ENCODE measurements at places on chromosomes 16 and 17.
A peak's percentile ranks its signal among the peaks of the same experiment; 100 is the strongest.

DNA sequence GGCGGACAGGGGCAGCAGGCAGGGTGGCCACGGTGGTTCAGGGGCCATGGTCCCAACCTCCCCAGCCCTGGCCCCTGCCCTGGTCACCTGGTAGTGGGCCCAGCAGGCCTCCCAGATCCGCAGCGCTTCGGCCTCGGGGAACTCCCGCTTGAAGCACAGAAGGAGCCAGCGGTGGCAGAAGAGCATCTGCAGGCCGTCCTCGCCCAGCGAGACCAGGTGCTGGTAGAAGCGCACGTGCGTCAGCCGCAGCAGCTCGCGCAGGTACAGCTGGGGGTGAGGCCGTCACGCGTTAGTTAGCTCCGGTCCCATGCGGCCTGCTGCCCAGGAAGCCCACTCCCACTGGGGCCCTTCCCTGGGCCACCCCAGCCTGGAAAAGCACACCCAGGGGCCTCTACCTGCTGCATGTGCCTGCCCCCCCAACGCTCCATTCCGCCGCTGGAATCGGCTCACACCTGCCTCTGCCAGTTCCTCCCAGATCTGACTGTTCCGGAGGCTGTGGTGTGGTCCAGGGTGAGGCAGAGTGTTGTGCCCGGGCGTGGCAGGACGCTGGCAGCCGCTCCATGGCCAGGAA is 90.8 kb downstream of the TBC1D16 start:
- no peak for DNase-seq

- no peak for DNase-seq
These were observed 34.4 kb downstream of the DNAH3 start for GRCh38 chr16:21116148-21116693.

- no peak for DNase-seq
These were observed 8.7 kb downstream of the TMEM204 start for GRCh38 chr16:1542166-1542500.

- DNase-seq, result no peak
These were observed 225.6 kb downstream of the MSI2 start for GRCh38 chr17:57481910-57482391.

GRCh38 chr16:81645266-81645694 is 133.8 kb upstream of the PLCG2 start:
- DNase-seq, result peak; percentile 12

DNA sequence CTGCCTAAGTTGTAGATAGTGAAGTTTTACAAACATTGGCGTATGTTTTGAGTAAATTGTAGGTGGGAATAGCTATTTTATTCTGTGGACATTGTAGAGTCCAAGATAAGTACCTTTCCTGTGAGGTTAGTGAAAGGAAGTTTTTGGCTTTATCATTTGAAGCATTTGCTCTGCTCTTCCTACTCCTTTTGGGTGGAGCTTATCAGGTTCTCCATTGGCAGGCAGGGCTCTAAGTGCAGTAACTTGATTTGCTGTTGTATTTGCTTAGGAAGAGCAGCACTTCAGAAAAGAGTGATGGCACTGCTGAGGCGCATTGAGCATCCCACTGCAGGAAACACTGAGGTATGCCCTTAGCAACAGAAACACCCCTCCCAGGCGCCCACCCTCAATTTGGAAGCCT is 70.1 kb downstream of the OMG start:
- DNase-seq, result no peak

DNA sequence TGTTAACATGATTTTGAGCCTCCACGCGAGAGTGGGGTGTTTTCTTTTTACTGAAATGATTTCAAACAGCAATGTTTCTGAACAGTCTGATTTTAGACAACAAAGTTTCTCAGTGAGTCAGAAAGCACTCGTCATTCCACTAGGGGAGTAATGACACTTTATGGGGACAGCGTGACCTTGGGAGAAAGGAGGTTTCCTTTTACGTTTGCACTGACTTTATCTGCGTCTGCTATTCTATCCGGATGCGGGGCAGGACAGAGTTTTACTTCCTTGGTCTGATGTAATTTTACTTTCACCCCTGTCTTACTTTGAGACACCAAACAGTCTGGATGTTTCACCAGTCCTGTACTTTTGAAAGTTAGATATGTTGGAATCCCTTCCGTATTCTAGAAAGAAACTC is 20.7 kb downstream of the SLC47A1 start:
- DNase-seq, result no peak

DNA sequence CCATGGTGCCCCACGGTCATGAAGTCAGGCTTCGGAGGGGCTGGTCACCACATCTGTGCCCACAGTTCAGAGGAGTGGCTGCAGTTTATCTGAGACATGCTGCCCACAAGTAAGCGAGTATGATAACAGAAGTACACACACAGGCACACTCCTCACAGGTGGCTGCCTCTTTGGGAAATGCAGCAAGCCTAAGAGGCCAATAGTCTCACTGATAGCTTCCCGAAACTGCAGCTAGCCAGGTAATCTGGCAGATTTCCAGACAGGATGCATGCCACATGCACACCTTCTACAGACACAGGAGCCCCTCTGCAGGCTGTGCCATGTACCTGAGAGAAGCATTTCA is 12.6 kb upstream of the GFOD2 start:
- DNase-seq, result no peak

GRCh38 chr16:11627822-11628457 is 40.3 kb upstream of the SNN start:
- DNase-seq, result no peak

DNA sequence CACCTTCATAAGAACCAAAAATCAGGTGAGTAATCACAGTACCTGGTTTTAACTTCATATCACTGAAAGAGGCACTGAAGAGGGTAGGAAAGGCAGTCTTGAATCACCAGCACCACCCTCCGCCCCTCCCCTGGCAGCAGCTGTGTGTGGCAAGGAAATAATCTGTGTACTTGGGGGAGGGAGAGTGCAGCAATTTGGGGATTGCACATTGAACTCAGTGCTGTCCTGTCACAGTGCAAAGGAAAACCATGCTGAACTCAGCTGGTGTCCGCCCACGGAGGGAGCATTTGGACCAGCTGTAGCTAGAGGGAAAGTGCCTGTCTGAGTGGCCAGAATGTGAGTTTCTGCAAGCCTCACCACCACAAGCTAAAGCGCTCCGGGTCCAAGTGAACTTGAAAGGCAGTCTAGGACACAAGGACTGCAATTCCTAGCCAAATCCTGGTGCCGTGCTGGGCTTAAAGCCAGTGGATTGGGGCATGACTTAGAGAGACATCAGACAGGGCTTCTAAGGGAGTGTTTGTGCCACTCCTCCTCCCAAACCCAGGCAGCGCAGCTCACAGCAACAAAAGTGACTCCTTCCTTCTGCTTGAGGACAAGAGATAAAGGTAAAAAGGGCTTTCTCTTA is 39.7 kb upstream of the ALDH3A1 start:
- no peak for DNase-seq

GRCh38 chr17:50558941-50559614 is 1.4 kb upstream of the CACNA1G start:
- peak; percentile 28 for DNase-seq

DNA sequence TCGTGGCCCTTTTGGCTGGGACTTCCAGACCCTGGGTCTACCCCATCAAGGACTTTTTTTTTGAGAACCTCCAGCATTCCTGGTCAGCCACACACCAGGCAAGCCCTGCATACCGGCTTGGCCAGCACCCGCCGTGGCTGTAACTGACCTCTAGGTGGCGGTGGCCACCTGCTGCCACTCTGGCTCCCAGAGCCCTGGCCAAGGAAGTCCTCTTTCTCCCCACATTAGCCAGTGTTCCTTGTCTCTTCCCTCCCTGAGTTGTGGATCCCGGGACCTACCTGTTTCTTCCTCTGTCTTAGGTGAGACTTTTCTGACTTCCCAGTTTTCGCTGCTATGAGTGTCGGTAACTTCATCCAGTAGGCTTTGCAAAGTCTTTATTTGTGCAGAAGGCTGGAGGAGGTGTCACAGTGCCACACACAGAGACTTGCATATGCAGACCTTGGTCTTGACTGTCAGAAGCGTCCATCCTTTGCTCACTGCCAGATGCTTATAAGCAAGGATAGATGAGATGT is 348.3 kb downstream of the CPPED1 start:
- peak; percentile 77 for DNase-seq

DNA sequence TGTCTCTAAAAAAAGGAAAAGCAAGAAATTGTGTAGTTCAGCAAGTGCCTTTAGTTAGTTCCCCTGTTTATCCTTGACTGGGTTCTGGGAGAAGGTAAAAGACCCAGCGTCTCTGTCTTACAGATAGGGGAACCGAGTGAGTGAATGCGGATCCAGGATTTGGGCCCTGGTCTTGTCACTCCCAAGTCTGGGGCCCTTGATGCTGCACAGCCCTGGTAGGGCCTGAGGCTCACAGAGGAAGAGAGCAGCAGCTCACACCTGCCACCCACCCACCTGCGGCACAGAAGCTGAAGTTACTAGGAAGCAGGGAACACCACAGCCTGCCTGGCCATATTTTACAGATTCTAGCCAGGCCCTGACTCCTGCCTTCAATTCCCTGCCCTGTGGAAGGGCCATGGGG is 22.2 kb downstream of the LASP1 start:
- DNase-seq, result no peak

GRCh38 chr17:74198694-74199093 is 4.8 kb upstream of the RPL38 start:
- no peak for DNase-seq

DNA sequence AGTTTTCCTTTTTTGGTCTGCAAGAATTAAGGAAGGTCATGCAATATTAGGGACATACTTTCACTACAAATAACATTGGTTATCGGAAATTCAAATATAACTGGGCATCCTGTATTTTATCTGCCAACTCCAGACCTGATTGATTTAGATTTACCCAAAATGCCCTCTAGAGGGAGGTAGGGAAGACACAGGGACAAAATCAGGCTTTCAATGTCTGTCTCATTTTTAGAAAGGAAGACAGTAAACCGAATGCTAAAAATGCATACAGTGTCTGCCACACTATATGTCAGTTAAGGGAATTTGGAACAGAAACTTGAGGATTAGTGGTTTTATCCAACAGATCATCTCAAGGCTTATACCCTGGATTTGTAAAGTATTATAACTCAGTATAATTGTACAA is 161.7 kb upstream of the SOX9 start:
- DNase-seq, result no peak

DNA sequence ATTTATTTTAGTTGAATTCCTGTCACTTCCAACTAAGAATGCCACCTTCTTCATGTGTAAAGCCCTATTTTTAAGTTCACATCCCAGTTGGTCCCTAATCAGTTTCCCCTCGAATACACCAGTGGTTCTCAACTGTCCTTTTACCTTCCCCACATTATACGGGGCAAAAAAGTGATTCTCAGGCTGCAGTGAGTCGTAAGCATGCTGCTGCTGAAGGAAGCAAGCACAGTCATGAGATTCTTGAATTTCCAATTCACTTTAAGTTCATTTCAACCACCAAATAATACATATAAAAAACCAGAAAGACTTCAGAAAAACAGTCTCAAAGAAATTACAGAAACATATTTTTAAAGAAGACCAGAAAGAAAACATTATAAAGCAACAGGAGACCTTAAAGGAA is 47.9 kb downstream of the UBE2G1 start:
- no peak for DNase-seq

GRCh38 chr17:68446626-68447041 is 10.7 kb downstream of the WIPI1 start:
- DNase-seq, result no peak

DNA sequence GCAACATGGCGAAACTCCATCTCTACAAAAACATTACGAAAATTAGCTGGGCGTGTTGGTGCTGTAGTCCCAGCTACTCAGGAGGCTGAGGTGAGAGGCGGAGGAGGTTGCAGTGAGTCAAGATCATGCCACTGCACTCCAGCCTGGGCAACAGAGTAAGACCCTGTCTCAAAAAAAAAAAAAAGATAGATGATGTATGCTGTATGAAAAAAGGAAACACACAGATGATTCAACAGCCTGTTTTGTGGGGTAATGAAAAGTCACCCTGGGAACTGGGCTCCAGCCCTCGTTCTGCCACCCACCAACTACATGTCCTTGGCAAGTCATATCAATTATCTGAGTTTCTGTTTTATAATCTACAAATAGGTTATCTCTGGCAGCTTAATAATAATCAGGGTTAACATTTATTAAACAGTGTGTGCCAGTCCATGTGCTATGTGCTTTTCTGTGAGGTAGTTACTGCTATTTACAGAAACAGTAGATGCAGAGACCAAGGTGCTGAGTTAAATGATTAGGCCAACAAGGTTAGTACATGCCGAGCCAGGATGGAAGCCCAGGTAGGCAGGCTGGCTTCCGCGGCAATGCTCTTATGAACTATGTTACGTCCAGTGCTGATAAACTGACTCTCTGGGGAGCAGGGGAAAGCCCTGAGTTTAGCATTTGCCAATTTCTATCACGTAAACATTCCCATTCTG is 1.1 kb downstream of the G6PC1 start:
- no peak for DNase-seq

- DNase-seq, result no peak
These were observed 18.0 kb upstream of the ASGR2 start for GRCh38 chr17:7132511-7133094.

DNA sequence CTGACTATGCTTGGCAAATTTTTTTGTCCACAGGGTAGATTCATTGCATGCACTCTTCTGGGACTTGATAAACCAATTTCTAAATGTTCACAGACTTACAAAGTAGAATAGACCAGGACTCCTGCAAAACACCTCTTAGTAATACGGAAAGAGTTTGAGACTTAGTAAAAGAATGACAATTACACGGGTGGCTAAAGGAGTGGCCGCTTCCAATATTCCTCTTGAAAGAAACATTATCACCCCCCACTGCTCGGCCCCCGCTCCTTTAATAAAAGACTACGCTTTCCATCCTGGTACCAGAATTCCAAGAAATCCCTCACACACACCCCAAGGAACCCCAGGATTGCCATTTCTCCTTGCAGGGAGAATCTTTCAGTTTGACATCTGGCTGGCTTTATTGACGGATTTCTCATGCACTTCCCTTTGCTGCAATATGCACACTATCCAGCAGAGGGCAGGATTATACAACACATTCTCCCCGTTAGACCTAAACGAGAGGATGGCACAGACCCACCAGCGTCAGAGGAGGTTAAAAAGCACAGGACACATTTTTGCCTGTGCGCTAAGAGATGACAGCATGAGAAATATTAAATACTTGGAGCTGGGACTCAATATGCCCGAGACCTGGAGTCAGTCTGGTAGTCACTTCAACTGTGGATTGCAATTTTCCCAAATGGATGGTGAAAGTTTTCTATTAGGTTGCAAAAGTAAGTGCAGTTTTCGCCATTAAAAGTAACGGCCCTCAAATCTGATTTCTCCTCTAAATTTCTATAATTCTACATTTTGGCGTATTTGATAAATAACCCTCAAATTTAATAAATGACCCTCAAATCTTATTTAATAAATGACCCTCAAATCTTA is 46.6 kb upstream of the NUDT7 start:
- DNase-seq, result peak; percentile 69

DNA sequence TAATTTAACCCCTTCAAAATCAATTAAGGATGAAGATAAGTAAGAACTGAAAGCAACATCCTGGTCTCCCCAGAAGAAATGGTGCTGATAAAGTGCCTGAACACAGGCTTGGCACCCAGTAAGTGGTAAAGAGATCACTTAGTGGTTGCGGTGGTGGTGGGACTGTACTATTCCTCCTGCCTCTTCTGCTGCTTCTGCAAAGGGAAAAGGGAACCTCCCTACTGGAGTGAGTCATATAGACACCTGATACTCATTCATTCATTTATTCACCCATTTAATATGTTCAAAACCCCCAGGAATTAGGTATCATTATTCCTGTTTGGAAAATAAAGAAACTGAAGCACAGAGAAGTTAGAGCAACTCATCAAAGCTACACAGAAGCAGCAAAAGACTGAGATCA is 60.6 kb downstream of the CDYL2 start:
- DNase-seq, result no peak
